ENCODE measurements at places on chromosomes 7 and 10.

- no peak for DNase-seq
Observed at GRCh38 chr7:94763268-94763667, 107.3 kb upstream of the SGCE start.

DNA sequence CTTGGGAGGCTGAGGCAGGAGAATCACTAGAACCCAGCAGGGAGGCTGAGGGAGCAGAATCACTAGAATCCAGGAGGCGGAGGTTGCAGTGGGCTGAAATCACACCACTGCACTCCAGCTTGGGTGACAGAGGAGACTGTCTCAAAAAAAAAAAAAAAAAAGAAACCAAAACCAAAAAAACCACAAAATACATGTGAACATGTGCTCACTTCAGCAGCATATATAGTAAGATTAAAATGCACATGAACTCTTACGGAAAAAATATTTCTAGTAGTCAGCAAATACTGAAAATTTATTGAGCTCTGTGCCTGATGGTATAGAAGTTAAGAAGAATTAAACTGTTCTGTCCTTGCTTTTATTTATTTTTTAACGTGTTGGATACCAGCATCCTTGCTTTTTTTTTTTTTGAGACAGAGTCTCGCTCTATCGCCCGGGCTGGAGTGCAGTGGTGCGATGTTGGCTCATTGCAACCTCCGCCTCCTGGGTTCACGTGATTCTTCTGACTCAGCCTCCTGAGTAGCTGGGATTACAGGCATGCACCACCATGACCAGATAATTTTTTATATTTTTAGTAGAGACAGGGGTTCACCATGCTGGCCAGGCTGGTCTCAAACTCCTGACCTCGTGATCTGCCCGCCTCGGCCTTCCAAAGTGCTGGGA is 9.6 kb upstream of the ZNF487 start:
- no peak for DNase-seq

GRCh38 chr7:139909379-139910050 is 80.5 kb downstream of the TBXAS1 start:
- no peak for DNase-seq

DNA sequence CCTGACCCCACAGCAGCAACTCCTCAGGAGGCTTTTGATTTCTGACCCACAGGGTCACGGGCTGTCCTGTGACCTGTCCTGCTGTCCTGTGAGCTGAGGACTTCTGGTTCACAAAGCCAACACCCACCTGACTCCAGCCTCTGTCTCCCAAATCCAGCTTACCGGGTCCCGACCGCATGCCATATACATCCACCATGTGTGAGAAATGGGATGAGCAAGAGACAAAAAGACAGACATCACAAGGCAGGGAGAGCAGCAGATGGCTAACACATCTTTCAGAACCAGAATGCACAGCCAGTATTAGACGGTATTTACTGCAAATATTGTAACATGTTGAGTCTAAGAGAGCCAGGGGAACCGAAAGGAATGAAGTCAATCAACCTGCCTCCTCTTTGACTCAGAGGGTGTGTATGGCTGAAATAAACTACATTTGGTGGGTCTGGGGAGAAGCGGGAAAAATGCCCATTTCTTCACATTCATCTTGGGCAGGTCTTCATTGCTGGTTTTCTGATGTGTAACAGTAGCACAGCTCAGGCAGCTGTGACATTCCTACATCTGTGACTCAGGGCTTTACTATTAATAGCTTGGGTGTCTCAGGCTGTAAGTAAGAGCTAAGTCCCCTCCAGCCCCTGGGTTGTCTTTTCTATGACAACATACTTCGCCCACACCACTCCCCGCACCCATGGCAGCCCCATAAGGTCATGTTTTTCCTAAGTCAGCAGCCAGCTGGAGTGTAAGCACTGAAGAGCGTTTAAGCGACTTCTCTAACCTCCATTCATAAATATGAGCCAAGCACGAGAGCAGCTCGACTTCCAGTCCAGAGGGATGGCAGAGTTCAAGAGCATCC is 25.0 kb downstream of the ABLIM1 start:
- DNase-seq: no peak

GRCh38 chr10:22992621-22993020 is 64.8 kb downstream of the ARMC3 start:
- no peak for DNase-seq

DNA sequence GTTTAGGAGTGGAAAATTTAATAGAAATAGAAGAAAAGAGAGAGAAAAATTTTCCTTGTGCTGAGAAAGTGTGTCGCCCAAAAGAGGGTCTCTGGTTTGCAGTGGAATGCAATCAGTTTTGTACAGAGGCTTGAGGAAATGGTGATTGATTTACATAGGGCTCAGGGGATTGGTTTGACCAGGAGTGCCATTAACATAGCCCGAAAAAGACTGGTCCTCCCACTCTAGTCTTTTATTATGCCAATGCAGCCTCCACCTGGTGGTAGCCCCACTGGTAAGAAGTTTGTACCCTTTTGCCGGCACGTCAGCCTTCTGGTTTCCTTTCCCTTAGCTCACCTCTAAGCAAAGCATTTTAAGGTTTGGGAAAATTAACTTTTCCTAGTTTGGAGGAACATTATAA is 885.3 kb downstream of the XPNPEP1 start:
- no peak for DNase-seq

DNA sequence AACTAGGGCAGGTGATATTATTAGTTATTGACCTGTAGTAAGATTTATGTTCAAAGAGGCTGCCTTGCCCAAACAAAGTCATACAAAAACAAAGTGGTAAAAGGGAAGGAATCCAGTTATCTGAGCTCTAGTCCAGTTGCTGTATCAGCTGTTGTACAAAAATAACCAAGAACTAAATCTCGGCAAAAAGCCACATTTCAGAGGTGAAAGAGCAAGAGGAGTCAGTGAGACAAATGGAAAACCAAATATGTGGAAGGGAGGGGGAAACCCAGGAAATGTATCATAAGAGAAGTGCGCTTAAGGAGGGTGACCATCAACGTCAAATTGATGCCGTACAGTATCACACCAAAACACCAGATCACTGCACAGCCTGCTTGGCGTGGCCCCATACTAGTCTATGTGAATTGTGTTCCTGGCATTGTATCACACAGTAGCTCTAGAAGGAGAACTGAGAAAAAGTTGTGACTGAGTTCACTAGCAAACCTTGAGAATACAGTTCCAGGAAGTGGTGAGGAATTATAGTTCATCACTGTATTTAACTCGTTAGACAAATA is 6.4 kb downstream of the AGBL3 start:
- no peak for DNase-seq

DNA sequence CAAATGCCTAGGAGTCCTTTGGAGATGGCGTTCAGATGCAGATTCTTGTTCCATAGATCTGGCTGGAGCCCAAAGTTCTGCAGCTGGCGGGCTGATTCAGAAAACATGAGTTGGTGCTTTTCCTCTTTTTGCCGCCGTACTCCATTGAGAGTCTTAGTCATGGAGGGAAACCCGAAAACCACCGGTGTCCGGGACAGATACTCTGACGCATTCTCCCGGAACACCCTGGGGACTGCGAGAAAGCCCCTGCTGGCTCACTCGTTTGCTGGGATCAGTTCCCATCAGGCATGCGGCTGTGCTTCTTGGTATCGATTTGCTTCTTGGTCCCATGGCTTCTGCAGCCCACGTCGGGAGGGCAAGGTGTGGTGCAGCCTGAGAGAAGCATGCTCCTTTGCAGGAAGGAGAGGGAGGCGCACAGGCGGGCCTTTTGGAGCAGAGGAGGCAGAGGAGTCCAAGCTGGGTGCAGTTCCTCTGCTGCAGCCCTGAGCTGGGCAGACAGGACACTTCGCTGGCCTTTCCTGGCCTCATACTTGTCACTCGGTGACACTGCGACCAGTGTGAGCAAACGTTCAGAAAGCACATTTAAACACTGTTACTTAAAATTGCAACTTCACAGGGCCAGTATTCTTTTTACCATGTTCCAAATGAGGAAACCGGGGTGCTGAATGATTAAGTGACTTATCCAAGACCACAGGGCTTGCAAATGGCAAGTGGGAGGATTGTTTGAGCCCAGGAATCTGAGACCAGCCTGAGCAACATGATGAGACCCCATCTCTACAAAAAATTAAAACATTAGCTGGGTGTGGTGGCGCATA is 30.6 kb upstream of the PFKFB3 start:
- no peak for DNase-seq

DNA sequence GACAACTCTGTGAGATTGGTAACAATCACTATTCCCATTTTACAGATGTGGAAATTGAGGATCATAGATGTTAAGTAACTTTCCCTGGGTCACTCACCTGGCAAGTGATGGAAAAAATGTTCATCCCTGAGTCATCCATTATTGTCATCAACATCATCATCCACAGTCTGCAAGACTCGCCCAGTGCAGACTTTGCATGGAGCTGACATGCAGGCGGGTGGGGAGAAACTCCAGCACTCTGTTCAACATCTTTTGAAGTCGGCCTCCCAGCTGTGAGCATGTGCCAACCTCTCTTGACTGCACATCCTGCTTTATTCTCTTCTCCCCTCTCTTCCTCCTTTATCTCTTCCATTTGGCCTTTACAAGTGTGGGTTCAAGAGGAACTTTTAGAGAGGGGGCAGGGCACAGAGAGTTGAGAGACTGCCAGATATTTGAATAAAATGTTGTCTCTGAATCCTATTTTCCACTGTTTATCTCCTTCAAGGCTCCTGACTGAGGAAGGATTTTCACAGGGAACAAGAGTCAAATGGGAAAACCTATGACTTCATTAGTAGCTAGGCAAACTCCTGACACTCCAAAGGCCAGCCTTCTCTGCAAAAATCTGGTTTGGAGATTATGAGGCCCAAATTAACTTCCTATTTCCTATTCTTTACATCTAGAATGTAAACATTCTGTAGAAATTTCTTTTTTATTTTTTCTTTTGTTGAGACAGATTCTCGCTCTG is 283.7 kb upstream of the PODXL start:
- DNase-seq: no peak

- DNase-seq: no peak
Observed at GRCh38 chr7:108296911-108297310, 159.3 kb downstream of the NRCAM start.

Measured in cerebellar nuclear complex (tissue), 1 donor.